Epithelial cell of umbilical artery (primary cell): ENCODE measurements at places on chromosomes 5 and 9. TPM values are rescaled to one million over a fixed set of nuclear protein-coding genes. Genes with fewer than 3 reads are reported as not detected.

Gene PCDHA4
- total RNA-seq, result 0.32 and 0.61 TPM in 2 replicates

Gene CIZ1
- 12.3 and 15.7 TPM in 2 replicates for total RNA-seq

Gene PCDHB8
- total RNA-seq, result under 0.01 and 0.15 TPM in 2 replicates

Gene SOX30
- not detected in 2 replicates for total RNA-seq

Gene ZFP2
- 0.65 and 1.1 TPM in 2 replicates for total RNA-seq

Gene TRAF1
- 1.3 and 3.8 TPM in 2 replicates for total RNA-seq

Gene FLT4
- 14.7 and 28.6 TPM in 2 replicates for total RNA-seq

Gene B4GALT1
- total RNA-seq, result 10.4 and 12.9 TPM in 2 replicates

Gene PCDHGC5
- total RNA-seq, result 0.32 TPM in 1 of 2 replicates, not detected in the other

Gene EMB
- 0.65 TPM in 1 of 2 replicates, not detected in the other for total RNA-seq

Gene WNT8A
- not detected in 2 replicates for total RNA-seq

Gene ARRDC1
- 21.3 and 21.8 TPM in 2 replicates for total RNA-seq

Gene RNF208
- total RNA-seq, result 0.32 TPM in 1 of 2 replicates, not detected in the other

Gene CCDC192
- total RNA-seq, result not detected in 2 replicates

Gene CCL27
- total RNA-seq, result not detected in 2 replicates
